ENCODE measurements at places on chromosomes 7 and 10.

GRCh38 chr7:107370816-107371215, 99.0 kb upstream of the GPR22 start:
- no peak for DNase-seq

DNA sequence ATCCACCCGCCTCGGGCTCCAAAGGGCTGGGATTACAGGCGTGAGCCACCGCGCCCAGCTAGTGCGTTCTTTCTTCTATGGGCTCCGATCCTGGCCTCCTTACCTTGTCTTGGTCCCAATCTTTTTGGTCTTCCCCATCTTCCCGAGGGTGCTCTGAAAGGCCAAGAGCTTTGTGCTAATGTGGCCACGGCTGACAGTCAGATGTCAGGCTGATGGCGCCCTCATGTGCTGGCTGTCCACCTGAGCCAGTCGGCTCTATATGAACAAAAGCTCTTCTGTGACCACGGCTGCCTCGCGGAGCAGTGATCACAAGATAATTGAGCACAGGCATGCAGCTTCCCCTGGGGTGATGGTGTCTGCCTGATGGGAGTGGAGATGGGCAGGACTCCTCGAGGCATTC, 11.0 kb upstream of the AHCYL2 start:
- DNase-seq = peak; percentile 76

DNA sequence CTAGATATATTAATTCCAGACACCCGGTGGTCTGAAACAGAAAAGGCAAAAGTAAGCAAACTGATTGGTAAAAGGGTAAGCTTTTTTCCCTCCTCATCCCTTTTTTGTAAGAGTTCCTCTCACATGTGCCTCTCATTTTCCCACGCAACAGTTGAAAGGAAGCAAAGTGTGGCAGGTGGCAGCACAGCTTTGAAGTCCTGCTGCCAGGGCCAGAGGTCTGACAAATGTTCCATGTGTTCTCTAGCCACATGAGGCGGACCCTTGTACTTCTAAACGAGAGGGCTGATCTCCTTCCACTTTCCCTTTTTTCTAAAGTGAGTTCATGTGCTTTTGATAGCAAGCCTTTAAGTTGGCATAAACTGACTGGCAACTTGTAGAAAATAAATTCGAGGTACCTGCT, 217.5 kb downstream of the POLR1F start:
- DNase-seq = no peak

GRCh38 chr7:45176886-45177731, 19.5 kb downstream of the RAMP3 start:
- no peak for DNase-seq

DNA sequence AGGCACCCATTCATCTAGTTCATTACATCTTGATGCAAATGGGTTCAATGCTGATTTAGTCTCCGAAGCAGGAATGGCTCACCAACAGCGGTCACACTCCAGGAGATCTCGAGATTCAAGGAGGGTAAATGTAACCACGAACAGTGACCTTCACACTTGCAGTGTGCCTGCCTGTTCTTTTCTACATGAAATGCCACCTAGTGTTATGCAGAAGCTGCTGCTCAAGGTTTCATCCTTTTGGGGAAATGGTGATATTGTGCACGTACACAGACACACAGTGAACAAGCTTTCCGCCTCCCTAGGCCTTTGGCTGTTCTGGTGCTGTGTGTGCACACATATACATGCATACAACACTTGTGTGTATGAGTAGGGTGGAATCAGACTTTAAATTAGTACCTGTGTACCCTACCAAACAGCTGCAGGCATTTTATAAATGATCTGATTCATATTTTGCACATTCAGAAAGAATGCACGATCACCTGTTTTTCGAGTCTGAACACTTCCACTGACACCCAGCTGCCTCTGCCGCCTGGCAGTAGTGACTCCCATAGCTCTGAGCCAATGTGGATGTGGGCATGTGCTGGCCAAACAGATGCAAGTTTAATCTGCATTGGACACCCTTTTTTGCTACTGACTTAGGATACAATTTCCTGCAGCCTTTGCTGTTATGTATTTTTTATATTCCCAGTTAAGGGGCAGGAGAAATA, 100.5 kb downstream of the TACC2 start:
- DNase-seq = no peak

- no peak for DNase-seq
Observed at GRCh38 chr7:81441750-81442149, 328.1 kb downstream of the HGF start.

DNA sequence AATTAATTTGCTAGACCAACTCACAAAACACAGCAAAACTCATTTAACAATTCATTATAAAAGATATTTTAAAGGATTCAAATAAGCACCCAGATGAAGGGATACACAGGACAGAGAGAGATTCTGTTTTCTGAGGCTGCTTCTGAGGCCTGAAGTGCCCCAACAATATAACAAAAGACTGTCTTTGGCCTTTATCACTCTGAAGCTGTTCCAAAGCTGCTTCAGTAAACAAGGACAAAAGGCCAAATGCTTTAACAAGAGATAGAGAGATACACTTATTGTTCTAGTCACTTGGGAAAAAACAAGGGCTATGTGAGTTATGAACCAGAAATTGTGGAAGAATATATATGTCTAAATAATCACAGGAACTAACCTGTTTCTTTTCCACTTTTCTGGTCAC, 223.7 kb downstream of the CXCL12 start:
- no peak for DNase-seq

DNA sequence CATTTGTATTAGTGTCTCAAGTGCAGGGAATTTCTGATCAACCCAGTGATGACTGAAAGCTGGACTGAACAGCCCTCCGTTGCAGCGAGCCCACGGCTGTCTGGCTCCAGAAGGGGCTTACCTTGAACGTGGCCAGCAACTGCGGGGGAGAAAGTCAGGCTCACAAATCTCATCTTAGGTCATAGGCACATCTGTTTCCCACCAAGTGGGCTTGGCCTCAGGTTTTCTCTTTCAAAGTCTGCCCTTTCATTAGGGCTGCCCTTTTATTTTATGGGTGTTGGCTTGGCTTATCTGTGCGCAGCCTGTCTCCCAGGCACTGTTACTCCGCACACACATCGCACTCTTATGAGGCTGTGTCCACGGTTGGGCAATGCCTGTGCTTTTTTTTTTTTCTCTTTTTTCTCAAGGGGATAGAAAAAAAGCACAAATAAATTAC, 178.0 kb downstream of the JCAD start:
- DNase-seq = no peak

DNA sequence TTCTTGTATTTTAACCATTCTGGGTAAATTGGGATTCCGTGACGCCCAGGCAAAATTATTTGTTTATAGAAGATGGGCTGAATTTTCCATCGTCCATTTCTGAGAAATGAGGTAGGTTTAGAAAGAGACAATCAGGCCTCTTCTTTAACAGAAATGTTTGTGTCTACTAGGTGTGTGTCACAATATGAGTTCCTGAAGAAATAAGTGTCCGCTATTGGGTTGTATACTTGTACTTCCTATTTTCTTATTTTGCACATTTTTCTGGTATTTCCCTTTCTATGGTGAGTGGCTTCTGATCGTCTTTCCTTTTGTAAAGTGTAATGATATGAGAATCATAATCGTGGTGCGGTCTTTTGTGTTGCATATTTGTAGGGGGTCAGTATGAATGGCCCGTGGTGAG, 83.9 kb downstream of the TCF7L2 start:
- no peak for DNase-seq

DNA sequence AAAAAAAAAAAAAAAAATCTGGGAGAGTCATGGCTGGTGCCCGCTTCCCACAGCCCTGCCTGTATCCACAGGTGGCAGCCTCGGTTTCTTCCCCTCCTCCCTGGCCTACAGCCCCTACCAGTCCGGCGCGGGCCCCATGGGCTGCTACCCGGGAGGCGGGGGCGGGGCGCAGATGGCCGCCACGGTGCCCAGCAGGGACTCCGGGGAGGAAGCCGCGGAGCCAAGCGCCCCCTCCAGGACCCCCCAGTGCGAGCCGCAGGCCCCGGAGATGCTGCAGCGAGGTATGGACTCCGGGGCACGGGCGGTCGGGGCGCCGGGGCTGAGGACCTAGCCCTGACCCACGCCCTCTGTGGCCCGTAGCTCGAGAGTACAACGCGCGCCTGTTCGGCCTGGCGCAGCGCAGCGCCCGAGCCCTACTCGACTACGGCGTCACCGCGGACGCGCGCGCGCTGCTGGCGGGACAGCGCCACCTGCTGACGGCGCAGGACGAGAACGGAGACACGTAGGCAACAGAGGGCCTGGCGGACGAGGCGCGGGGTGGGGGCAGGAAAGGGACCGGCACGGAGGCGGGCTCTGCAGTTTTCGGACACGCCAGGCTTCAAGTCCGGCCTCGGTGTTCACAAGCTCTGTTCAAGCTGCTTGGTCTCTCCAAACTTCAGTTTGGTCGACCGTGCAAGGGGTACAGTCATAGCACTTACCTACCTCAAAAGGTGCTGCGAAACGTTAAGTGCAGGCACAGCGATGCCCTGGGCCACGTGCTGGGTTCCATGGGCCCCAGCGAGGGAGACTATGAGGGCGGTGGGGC, 3.9 kb downstream of the NFKB2 start:
- peak; percentile 83 for DNase-seq

- peak; percentile 5 for DNase-seq
Observed at GRCh38 chr7:80453699-80454340, 58.0 kb downstream of the GNAT3 start.

- DNase-seq = no peak
Observed at GRCh38 chr10:101000915-101001658, 1.5 kb downstream of the LZTS2 start.

DNA sequence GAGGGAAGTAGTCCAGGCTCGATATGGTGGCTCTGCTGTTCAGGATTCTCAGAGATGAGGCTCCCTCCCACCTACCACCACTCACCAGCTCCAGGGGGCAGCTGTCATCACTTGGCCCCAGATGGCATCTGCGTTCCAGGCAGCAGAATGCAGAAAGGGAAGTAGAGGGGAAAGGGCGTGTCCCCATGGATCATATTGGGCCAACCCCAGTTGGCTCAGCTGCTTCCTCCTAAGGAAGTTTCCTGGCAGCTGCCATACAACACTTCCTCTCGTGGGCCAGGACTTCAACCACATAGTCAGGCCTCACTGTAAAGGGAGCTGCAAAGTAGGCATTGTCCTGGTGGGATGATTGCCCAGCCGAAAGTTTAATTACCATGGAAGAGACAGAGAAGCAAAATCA, 1.6 kb upstream of the TEX36 start:
- no peak for DNase-seq

DNA sequence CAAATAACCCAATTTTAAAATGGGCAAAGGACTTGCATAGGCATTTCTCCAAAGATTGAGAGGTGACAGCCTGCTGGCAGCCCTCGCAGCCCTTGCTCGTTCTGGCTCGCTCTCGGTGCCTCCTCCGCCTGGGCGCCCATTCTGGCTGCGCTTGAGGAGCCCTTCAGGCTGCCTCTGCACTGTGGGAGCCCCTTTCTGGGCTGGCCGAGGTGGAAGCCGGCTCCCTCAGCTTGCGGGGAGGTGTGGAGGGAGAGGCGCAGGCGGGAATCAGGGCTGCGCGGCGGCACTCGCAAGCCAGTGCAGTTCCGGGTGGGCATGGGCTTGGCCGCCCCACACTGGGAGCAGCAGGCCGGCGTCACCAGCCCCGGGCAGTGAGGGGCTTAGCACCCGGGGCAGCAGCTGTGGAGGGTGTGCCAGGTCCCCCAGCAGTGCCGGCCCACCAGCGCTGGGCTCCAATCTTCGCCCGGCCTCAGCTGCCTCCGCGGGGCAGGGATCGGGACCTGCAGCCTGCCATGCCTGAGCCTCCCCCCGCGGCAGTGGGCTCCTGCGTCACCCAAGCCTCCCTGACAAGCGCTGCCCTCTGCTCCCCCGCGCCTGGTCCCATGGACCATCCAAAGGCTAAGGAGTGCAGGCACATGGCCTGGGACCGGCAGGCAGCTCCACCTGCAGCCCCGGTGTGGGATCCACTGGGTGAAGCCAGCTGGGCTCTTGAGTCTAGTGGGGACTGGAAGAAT, 54.0 kb upstream of the GALNT17 start:
- DNase-seq = no peak

- DNase-seq = no peak
Observed at GRCh38 chr7:101859411-101860106, 42.1 kb downstream of the CUX1 start.

DNA sequence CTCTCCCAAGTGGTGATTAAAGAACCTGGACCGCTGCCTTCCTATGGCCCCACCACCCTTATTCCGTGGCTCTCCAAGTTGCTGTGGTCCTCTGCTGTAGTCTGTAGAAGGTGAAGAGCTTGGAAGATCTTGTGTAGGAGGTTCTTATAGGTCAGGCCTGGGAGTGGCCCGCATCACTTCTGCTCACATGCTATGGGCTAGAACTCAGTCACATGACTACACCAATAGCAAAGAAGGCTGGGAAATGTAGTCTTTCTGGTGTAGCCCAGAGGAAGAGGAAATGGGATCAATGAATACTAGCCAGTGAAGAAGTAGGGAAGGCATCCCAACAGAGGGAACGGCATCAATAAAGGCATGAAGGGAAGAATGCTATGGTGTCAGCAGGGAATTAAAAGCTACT, 41.3 kb upstream of the AOAH start:
- DNase-seq = no peak

- no peak for DNase-seq
Observed at GRCh38 chr10:5297466-5297865, 67.3 kb upstream of the UCN3 start.

DNA sequence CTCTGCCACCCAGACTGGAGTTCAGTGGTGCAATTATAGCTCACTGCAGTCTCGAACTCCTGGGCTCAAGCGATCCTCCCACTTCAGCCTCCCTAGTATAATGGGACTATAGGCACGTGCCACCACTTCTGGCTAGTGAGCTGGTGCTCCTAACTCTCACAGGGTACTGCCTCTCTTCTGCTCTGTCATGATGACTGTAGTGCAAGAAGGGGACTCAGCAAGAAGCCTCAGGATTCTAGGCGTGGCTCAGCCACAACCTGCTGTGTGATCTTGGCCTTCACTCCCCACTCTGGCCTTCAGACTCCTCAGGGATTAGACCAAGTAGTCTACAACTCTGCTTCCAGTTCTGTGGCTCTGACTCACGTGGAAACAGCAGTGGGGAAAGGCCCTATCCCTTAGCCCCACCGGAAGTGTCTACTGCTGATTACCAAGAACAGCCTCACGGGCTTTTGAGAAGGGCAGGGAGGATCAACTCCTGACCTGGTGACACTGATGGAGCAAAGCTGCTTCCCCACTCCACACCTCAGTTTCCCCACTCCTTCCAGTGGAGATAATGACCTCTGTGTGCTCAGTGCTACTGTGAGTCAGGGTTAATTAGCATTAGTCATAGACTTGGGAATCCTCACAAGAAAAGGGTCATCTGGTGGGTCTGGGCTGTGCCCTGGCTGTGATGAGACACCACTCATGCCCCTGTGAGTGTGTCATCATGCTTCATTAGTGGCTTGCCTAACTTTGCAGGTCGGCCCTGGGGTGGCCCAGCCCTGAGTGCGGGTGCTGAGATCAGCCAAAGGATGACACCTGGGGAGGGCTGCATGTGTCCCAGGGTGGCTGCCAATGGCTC, 41.1 kb downstream of the ZC3HC1 start:
- DNase-seq = no peak

GRCh38 chr10:1189166-1190051, 133.2 kb downstream of the WDR37 start:
- DNase-seq = no peak

GRCh38 chr10:12902851-12903358, 98.6 kb downstream of the CCDC3 start:
- no peak for DNase-seq

GRCh38 chr10:18205098-18205834, 65.0 kb downstream of the CACNB2 start:
- DNase-seq = no peak

- DNase-seq = no peak
Observed at GRCh38 chr10:17445400-17445998, 8.9 kb downstream of the ST8SIA6 start.
